ENCODE measurements at places on chromosomes 7 and 10. TPM values are rescaled to one million over a fixed set of nuclear protein-coding genes. Genes with fewer than 3 reads are reported as not detected.

GRCh38 chr10:91339729-91340128, 70.4 kb upstream of the HECTD2 start:
- H3K27ac ChIP-seq = no peak overlapping the region
- no peaks in the 10 kb centered on the region for H3K27me3 ChIP-seq
- no peak overlapping the region for H3K4me3 ChIP-seq
- no peaks in the 10 kb centered on the region for H3K4me1 ChIP-seq
- no peaks in the 10 kb centered on the region for H3K36me3 ChIP-seq

DNA sequence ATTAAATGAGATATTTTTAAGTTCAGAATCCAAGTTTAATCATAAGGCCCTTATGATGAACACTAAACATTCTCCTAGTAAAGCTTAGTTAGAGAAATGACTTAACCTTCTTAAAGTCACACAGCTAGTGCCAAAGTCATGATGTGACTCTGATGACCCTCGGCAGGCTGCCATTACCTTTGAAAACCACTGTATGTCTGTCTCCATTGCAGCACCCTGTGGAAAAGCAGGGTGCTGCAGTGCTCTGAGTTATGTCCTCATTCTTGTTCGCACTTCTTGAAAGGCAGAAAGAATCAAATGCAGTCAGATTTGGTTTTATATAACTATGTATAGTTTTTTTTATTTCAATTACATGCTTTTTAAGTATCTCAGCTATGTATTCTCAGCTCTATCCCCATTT, 105.0 kb downstream of the PHTF2 start:
- H3K27me3 ChIP-seq = no peaks in the 10 kb centered on the region
- H3K4me3 ChIP-seq = no peak overlapping the region
- H3K27ac ChIP-seq = no peak overlapping the region
- peak; percentile 9 for DNase-seq
- no peaks in the 10 kb centered on the region for H3K4me1 ChIP-seq

GRCh38 chr10:13180788-13181187, 19.4 kb downstream of the MCM10 start:
- H3K4me1 ChIP-seq = no peaks in the 10 kb centered on the region
- no peaks in the 10 kb centered on the region for H3K36me3 ChIP-seq
- H3K27ac ChIP-seq = no peak overlapping the region
- no peak overlapping the region for H3K4me3 ChIP-seq

- no peak overlapping the region for H3K4me3 ChIP-seq
- H3K27me3 ChIP-seq = no peaks in the 10 kb centered on the region
- no peak for DNase-seq
- H3K4me1 ChIP-seq = no peaks in the 10 kb centered on the region
- no peaks in the 10 kb centered on the region for H3K36me3 ChIP-seq
Observed at GRCh38 chr7:131219312-131220041, 108.2 kb upstream of the MKLN1 start.

MKX gene
- total RNA-seq = not detected

SEMA4G gene
- total RNA-seq = 0.53 TPM

TAF5 gene
- total RNA-seq = 3.6 TPM

UNCX gene
- total RNA-seq = not detected

PCLO gene
- not detected for total RNA-seq
